ENCODE measurements at places on chromosomes 5 and 9.

DNA sequence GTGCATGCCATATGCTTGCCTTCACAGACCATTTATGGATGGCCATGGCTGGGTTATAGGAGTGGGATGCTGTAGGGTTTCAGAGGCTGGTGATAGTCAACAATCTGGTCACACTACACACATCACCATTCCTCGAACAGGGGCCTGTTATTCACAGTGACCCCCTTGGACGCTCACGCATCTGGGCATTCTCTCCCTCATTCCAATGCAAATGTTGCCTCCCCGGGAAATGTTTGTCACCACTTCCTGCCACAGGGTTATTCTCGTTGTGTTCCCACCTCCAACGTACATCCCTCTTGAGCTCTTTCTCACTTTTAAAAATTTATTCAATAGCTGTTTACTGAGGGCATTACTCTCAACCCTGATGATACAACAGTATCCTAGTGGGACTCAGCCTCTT lies 135.4 kb downstream of the SCAMP1 start:
- no peak for DNase-seq

GRCh38 chr9:29200650-29201049 lies 1627.4 kb upstream of the C9orf72 start:
- no peak for DNase-seq

DNA sequence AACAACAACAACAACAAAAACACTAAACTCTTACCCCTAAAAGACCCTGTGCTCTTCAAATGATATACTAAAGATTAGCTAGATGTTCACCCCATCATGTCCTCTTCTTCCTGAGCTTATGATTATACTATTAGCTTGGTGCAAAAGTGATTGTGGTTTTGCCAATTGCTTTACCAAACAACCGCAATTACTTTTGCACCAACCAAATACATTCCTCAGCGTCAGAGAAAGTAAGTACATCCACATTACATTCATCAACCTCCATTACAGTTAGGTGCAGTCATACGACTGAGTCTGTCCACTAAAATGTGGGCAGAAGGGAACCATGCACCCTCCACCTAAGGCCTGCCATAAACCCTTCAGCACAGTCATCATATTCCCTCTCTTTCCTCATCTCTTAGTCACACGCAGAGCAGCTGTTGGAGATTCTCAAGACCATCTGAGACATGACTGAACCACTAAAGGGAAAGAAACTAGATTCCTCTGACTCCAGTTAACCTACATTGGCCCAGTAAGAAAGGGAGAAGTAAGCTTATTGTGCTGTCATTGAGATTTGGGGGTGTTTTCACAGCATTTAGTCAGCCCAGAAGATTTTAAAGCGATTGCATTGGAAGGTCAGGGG lies 181.6 kb upstream of the TLE4 start:
- DNase-seq = no peak

DNA sequence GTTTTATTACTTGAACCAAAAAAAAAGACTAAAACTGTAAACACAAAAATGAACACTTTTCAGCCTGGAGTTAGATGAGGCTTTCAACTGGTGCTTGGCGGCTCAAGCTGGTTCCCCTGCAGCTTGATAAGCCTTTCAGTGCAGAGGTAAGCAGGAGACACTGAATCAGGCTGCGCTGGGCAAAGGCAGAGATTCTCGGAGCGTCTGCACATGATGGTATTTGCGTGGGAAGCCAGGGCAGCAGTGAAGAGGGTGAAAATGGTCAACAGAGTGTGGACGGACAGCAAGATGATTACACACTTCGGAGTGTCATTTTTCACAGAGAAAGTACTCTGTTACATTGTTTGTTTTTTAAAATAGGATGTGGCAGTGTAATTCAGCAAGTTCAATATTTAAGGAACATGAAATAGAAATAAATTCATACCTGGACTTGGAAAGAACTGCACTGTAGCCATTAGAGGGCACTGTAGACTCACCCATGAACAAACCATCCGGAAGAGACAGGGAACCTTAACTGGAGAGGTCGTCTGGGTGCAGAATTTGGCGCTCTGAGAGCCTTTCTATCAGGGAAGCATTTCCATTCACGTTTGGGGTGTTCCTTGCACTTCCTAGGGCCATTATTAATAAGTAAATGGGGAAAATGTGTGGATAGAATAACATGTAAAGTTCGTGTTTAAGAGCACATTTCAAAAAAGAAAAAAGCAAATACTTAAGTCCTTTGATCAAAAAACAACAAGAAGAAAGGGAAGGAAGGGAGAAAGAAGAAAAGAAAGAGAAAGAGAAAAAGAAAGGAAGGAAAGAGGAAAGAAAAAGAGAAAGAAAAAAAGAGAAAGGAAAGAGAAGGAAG lies 69.8 kb downstream of the ICE1 start:
- DNase-seq = peak; percentile 62

DNA sequence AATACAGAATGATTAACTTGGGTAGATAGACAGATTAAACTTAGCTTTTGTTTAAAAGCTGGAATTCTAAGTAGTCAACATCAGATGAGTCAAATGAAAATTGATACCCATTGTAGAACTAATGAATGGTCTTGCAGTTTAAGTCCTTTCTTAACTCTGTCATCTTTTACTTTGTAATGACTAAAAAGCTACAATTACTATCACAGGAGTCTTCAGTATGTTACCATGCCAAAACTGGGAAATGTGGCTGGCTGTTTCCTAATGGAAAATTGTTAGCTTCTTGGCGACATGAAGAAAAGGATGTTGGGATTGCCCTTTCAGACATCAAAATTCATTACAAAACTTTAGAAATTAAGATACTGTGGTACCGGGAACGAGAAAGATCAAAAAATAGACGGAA lies 20.2 kb upstream of the ANXA1 start:
- no peak for DNase-seq

- no peak for DNase-seq
Observed at GRCh38 chr9:93585259-93585658, 8.9 kb downstream of the PHF2 start.

DNA sequence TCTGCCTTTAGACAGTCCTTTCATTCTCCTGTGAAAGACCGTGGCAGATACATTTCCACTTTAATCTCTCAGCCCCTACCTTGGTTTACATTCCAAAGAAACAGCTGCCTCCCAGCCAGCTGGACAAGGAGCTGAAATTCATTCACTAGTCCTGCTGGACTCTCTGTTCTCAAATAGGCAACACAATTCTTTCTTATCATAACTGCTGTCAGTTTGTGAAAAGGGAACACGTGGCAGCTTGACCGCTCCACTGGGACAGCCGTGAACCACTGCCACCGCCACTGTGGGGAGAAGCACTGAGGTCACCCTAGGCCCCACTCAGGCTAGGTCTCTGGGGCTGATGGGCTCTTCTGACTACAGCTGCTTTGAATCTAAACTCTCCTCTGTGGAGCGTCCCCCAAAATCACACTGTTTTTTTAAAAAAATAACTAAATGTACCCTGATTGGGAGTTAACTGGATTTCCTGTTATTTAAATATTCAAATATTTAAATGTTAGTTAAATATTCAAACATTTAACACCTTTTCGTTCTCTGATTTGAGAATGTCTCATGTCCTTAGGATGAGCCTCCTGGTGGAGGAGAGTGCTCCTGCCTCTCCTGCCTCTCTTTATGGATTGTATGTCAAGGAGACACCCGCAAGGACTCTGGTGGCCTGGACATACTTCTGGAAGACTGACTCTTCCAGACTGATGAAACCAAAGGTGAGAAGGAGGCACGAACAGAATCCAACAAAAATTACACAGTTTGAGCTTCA lies 120.1 kb downstream of the BOD1 start:
- DNase-seq = no peak

DNA sequence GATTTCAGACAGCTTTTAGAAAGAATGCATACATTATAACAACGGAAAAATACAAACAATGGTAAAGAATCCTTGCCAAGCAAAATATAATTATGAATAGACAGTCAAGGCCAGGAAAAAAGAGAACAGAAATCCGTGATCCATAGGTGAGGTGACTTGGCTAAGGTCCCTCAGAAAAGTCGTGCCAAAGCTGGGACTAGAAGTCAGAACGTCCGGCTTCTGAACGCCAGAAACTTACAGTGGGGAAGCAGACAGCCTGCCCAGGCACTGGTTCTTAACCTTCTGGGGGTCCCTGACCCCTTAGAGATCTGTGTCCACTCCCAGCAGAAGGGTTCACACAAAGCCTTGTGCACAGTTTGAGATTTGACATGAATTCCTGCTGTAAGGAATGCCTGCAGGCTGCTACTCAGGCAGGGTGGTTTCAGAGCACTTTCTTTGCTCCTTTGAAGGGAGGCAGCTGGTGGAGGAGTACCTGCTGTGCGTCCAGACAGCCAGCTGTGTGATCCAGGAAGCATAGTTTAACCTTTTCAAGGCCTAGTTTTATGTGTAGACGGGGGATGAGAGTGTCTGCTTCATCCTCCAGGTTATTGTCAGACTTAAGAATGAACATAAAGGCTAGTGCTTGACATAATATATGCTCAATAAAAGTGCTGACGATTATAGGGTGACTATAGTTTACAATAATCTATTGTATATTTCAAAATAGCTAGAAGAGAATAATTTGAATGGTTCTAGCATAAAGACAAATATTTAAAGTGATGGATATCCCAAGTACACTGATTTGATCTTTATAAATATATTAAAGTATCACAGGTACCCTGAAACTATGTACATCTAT lies 852 bp downstream of the ARHGEF37 start:
- peak; percentile 29 for DNase-seq

GRCh38 chr9:107566611-107567061 lies 77.1 kb upstream of the KLF4 start:
- DNase-seq = no peak

DNA sequence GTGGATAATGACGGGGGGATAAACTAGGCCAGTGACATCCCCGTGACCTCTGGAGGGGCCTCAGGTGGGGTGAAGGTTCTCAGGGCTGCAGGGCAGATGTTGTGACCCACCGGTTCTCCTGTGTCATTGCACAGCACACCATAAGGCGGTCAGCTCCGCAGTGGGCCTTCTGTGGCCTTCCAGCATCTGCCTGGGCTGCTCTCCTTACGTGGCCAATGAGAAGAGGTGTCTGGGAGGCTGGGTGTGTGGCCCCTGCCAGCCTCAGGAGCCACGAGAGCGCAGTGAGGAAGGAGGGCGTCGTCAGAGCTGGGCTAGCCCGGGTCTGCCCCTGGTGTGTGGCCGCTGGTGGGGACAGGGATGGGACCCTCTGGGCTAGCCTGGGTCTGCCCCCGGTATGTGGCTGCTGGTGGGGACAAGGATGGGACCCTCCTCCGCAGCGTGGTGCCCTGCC lies 48.7 kb downstream of the COL5A1 start:
- DNase-seq = no peak

DNA sequence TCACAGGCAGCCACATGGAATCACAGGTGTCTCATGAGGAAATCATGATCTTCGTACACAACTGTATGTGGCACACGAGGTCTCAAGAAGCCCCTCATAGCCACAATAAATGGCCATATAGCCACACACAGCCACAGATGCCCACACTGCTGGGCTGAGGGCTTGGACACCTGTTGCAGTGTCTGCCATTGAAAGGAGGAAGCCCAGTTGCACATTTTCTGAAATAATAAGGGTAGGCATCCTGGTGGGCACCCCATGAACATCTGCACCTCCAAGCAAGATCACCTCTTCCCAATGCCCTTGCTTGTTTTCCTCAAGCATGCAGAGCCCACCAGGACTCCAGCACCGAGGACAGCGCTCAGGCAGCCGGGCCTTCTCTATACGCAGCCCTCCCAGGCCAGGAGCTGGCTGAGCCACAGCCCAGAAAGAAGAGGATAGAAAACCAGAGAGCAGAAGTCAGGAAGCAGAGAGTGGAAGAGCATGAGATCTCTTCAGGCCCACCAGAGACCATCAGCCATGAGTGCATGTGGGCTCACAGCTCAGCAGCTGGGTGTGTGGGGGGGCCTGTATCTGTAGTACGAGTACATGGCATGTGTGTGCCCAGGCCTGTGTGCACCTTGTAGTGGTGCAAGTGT lies 1.0 kb upstream of the ACSL6 start:
- DNase-seq = peak; percentile 49

- DNase-seq = peak; percentile 93
Observed at GRCh38 chr9:116499986-116500871, 186.9 kb upstream of the TRIM32 start.

DNA sequence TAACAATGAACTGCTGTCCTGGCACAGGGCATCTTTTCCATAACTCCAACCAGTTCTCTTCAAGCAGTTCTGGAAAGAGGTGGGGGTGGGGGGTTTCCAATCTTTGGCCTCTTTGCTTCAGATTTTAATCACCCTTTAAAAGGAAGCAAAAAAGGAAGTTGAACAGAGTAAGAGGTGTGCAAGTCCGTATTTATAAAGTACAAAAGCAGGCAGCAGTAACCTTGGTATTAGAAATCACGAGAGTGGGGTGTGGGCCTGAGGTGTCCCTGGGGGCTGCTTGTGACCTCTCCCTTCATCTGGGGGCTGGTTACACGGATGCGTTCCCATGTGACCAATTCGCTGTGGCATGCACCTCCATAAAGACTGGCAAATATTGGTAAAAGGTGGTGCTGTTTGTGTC lies 70.5 kb downstream of the PTCH1 start:
- no peak for DNase-seq

DNA sequence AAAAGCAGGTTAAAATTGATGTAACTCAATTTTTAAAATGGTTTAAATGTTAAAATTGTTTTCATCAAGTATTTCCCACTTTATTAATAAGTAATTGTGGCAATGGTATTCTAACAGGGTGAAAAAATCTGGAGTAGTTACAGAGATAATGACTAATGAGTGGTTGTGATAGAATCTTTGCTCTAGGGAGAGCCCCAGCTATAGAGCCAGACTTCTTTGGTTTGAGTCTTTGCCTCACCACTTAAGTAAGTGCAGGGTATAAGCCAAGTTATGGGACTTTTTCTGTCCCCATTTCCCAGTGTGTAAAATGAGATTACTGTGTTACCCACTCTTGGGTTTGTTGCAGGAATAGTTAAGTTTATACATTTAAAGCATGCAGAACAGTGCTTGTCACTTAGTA lies 158.1 kb downstream of the FER start:
- DNase-seq = peak; percentile 22

DNA sequence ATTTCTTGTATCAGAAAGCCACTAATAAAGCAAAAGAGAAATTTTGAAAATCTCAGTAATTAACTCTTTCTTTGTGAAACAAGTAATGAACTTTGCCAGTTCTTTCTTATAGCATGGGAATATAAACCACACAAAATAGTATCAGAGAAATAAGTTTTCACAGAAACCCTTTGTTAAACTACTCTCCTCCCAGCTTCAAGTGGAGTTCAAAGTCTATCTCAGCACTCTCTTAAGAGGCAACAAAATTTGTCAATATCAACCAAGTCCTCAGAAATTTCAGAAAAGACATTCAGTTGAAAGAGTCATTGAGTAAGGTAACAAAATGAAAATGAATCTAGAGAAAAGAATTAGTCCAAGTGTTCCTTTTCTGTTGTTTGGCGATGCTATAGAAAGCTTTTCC lies 89.3 kb downstream of the NTRK2 start:
- no peak for DNase-seq

- peak; percentile 47 for DNase-seq
Observed at GRCh38 chr5:43190755-43191603, 1.0 kb upstream of the NIM1K start.

- DNase-seq = no peak
Observed at GRCh38 chr9:129987047-129987446, 55.9 kb downstream of the FNBP1 start.

- DNase-seq = no peak
Observed at GRCh38 chr9:128087262-128087661, 19.2 kb downstream of the SLC25A25 start.
